ENCODE measurements at places on chromosomes 13 and 19. TPM values are rescaled to one million over a fixed set of nuclear protein-coding genes. Genes with fewer than 3 reads are reported as not detected.

Gene CD22
- 692 TPM for total RNA-seq

Gene LRRC63
- not detected for total RNA-seq

Gene POU4F1
- total RNA-seq, result not detected

Gene CACNA1A
- total RNA-seq, result 1.7 TPM

Gene MTUS2
- total RNA-seq, result not detected

Gene PNMA8A
- not detected for total RNA-seq

Gene SHD
- total RNA-seq, result 0.17 TPM

Gene ZNF66
- 25.0 TPM for total RNA-seq

Gene B3GNT8
- total RNA-seq, result 0.27 TPM

Gene TEX26
- not detected for total RNA-seq

Gene DCT
- 0.10 TPM for total RNA-seq

DNA sequence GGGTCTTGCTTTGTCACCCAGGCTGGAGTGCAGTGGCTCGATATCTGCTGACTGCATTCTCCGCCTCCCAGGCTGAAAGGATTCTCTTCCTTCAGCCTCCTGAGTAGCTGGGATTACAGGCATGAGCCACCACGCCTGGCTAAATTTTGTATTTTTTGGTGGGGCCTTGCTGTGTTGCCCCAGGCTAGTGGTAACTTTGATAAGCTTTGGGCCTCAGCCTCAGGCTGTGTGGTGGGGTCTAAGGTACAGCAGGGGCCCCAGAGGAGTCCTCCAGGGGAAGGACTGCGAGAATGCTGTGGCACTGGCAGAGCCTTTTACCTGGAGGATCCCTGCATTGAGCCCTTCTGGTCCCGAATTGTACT is 7.2 kb downstream of the DOT1L start:
- DNase-seq, result no peak

- DNase-seq, result no peak
Measured at GRCh38 chr19:2567580-2567979, 91.7 kb downstream of the GADD45B start.

DNA sequence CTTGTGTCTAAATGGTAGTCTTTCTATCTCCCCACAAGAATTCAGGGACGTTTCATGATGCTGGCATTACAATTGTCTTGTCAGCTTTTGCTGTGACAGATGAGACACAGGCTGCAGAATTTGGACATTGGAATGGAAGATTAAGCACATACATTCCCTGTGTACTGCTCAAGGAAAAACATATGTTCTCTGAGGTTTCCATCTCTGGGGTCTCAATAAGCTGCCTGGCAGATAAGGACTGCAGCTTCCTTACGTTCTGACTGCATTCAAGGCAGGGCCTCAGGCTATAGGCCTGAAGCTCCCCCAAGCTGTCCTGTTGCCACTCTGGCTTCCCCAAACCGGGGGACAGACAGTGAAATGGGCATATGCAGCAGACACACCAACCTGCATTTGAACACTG is 91.3 kb upstream of the KL start:
- no peak for DNase-seq

- no peak for DNase-seq
Measured at GRCh38 chr13:41019578-41020347, 647 bp upstream of the ELF1 start.

GRCh38 chr19:49362048-49362928 is at the start of gene TEAD2:
Gene TEAD2, minus strand, starts transcription at chr19:49362416. Its CDS starts 2,341 bp downstream, at chr19:49360075.
- DNase-seq, result peak; percentile 63

DNA sequence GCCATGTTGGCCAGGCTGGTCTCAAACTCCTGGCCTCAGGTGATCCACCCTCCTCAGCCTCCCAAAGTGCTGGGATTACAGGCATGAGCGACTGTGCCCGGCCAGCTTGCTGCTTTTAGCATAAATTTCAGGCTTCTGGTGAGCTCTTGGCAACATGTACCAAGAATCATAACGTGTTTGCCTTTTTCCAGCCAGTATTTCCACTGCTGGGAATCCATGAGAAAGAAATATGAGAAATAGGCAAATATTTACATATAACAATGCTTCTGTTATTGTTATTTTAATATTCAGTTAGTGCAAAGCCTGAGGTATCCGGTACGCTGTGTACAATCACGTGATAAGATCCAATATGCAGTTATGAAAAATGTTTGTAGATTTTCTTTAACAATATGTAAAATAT is 29.2 kb upstream of the CERS4 start:
- DNase-seq, result no peak

DNA sequence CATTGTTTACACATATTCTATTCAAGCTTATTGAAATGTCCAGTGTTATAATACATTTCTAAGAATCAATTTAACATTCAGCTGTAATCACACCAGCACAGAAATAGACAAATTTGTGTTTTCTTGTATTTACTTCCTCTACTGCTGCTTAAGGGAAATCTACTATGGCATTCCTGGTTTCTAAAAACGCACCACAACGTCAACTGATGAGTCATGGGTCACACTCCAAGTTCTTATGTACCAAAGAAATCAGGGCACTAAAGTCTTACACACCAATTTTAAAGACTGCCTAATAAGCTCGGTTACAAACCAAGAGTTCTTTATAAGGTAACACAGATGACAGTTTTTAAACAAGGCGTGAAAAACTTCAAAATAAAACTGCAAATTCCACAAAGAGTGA is 13.2 kb downstream of the LNX2 start:
- no peak for DNase-seq

GRCh38 chr13:110822669-110822945 is 92.3 kb downstream of the ANKRD10 start:
- DNase-seq, result no peak

DNA sequence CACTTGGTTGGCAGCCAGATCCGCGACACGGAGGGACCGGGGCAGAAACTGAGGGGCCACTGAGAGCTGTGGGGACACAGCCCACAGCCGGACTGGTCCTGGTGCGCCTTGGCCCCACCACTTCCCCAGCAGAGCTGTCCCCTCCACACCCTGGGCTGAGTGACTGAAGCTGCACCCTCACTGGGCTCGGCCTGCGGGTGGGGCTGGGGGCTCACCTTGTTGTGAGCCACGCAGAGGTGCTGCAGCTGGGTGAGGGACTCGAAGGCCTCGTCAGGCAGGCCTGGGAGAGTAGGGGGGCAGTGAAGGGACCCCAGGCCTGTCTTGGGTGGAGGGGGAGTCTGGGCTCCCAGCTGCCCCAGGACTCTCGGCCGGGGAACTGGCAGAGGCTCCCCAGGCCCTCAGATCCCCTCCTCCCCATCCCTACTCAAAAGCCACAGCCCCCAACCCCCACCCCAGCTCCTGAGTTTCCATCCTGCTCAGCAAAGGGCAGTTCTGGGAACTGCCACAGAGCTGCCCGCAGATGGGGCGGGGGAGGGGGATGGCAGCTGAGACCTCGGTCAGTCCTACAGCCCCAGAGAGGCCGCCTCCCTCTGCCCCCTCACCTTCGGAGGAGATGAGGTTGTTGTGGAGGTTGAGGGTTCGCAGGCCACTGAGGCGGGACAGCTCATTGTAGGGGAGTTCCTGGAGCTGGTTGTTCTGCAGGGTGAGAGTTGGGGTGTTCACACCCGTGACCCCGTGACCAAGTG is 2.3 kb downstream of the PODNL1 start:
- DNase-seq, result no peak

- peak; percentile 66 for DNase-seq
Measured at GRCh38 chr19:45446295-45446694, 21.5 kb upstream of the FOSB start.

GRCh38 chr13:23851106-23851505 is 38.1 kb downstream of the MIPEP start:
- DNase-seq, result no peak

DNA sequence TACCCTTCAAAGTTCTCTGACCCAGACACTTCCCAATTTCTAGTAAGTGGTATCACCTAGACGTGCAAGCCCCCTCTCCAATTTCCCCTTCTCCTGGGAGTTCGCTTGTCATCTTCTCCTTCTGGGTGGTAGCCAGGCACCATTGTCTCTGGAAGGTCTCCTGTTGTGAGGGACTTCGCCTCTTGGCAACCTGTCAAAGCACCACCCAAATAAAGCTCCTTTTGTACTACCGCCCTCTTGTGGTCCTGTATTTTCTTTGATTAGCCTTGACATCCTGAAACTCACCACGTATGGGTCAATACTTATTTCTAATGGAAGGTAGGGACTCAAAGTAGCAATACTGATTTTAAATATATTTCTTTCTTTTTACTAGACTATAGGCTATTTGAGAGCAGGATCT is 8.2 kb downstream of the GPC5 start:
- DNase-seq, result peak; percentile 52

DNA sequence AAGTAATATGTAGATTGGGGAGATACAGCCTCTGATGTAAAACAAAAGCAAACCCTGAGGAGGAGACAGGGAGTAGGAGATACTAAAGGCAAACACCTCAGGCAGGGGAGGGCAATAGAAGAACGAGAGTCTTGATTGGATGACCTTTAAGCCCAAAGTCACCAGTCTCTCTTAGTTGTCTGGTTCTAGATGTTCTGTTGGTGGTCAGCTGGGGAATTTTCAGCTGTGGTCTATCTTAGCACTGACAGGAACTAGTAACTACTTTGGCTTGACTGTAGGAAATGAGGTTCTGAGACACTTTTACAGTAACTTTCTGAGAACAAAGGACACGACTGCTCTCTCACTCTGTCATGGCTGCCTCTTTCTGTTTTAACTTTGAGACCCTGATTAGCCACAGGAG is 290.7 kb upstream of the MIR17HG start:
- no peak for DNase-seq

GRCh38 chr13:101450749-101451130 is 1.7 kb upstream of the ITGBL1 start:
- no peak for DNase-seq

Data from B cell (primary cell).